ENCODE measurements at places on chromosomes 7 and 10.

GRCh38 chr7:5704534-5704922 lies 76.9 kb downstream of the RNF216 start:
- peak; percentile 76 for DNase-seq

GRCh38 chr10:4763960-4764428 lies 62.0 kb upstream of the AKR1E2 start:
- no peak for DNase-seq

DNA sequence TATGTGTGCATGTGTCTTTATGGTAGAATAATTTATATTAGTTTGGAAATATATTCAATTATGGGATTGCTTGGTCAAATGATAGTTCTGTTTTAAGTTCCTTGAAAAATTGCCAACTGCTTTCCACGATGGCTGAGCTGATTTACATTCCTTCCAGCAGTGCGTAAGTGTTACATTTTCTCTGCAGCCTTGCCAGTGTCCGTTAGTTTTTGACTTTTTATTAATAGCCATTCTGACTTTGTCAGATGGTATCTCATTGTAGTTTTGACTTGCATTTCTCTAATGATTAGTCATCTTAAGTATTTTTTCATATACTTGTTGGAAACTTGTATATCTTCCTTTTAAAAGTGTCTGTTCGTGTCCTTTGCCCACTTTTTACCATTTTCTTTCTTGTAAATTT lies 434.2 kb upstream of the POT1 start:
- peak; percentile 85 for DNase-seq

GRCh38 chr7:151386301-151387160 lies 23.3 kb downstream of the WDR86 start:
- DNase-seq: no peak

GRCh38 chr7:26447116-26447515 lies 155.5 kb downstream of the SNX10 start:
- DNase-seq: no peak

GRCh38 chr7:102096706-102097427 lies 189.8 kb upstream of the SH2B2 start:
- DNase-seq: no peak

GRCh38 chr10:131561897-131562296 lies 250.4 kb upstream of the TCERG1L start:
- DNase-seq: no peak

DNA sequence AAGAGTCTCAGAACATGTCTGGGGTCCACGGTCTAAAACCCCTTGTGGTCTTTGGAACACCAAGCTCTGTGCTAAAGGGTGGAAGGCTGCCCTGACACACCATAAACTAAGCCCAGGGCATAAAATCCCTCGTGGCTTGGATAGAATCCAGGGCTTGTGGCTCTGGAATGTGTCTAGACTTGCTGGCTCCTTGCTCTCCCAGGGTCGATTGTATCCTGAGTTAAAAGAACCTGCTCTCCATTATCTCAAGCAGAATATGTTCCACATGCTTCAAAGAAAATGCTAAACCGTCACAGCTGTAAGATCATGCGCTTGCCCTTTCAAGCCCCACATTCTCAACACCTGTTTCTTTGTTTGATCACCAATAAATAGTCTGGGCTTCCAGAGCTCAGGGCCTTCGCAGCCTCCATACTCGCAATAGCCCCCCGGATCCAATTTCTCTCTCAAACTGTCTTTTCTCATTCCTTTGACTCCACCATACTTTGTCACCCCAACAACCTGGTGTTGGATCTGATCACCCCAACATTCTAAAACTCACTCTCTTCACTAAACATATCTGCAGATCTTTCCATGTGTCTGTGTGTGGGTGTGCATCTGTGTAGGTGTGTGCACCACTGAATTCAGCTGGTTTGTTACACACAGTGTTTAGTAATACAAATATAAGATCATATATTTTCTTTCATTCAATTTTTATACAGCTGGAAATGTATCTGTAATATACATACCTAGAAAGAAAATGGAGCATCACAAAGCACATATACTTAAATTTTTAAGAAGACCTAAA lies 238.5 kb downstream of the ZMYND11 start:
- DNase-seq: peak; percentile 94

GRCh38 chr10:11716686-11717085 lies 25.5 kb upstream of the ECHDC3 start:
- DNase-seq: no peak

DNA sequence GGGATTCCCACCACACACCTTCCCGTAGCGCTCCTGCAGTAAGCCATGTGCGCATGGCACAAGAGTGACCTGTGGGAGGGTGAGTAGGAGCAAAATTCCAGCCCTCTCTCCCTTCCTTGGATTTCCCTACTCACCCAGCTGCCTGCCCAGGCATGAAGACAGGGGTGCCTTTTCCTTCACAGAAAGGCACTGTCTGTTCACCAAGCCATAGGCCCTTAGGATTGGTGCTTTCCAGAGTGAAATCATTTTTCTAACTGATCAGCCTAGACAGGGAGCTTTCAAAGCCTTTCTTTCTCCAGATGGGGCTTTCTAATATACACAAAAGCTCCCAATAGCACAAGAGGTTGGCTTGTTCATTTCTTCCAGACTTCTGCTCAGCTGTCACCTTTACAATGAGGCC lies 79.7 kb downstream of the CTTNBP2 start:
- no peak for DNase-seq

DNA sequence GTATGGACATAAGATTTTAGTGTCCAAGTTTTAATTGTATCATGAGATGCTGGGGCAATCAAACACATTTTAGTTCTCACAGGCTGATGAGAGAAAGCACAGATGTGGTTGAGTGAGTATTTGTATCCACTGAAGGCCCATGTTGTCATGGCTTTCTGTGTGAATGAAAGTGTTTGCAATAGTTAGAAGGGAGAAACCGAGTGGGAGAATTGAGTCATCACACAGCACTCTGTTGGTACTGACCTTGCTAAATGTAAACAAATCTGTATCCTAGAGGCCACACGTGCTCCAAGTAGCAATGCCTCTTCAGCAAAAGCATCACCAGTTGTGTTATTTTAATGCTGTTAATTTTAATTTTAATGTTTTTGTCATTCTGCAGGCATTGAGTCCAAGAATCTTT lies 121.2 kb downstream of the EMX2 start:
- DNase-seq: peak; percentile 92

DNA sequence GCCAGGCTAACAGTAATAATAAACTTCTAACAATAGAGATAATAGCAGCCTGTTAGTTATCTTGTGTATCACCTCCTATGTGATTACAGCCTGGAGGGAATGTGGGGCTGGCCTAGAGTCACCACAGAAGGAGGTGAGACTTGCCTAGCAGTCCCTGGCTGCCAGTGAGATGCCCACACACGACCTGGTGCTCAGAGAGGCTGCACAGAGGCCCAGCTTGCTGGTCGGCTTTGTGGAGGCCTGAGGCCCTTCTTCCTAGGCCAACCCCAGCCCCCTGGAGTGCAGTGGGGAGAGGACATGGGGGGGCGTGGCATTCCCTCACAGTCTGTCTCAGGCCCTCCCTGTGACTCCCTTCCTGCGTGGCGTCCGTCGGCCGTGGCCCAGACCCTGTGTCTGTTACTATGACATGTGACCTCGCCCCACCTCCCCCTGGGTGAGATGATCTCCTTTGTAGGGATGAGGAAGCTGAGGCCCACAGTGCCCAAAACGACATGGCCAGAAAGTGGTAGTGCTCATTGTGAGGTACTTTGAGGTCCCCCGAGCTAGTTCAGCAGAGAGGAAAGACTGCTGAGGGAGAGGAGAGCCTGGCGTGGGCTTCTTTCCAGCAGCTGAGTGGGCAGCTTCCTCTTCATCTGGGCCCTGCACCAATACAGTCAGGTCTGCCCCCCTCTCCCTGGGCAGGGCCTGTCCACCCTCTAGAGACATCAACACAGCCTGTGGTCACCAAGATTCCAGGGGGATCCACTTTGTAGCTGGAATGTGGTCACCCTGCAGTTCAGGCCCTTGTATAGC lies 29.7 kb downstream of the UNC5B start:
- no peak for DNase-seq

GRCh38 chr10:60845038-60845437 lies 66.8 kb downstream of the CDK1 start:
- DNase-seq: no peak

DNA sequence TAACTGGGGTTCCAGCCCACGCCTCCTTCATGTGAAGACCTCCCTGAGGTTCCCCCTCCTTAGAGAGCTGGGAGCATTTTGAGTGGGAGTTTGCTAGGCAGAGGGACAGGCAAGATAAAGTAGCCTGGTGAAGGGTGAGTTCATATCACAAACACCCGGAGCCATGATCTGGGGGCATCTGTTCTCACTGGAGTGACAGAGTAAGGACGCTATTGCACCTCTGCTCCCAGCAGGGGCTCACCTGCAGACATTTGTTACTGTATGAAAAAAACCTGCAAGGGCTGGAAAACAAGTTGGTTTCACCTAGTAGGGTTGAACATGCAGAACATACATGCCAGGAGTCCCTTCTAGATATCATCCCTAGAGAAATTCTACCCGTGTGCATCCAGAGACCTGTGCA lies 88.4 kb downstream of the CARD11 start:
- DNase-seq: no peak

DNA sequence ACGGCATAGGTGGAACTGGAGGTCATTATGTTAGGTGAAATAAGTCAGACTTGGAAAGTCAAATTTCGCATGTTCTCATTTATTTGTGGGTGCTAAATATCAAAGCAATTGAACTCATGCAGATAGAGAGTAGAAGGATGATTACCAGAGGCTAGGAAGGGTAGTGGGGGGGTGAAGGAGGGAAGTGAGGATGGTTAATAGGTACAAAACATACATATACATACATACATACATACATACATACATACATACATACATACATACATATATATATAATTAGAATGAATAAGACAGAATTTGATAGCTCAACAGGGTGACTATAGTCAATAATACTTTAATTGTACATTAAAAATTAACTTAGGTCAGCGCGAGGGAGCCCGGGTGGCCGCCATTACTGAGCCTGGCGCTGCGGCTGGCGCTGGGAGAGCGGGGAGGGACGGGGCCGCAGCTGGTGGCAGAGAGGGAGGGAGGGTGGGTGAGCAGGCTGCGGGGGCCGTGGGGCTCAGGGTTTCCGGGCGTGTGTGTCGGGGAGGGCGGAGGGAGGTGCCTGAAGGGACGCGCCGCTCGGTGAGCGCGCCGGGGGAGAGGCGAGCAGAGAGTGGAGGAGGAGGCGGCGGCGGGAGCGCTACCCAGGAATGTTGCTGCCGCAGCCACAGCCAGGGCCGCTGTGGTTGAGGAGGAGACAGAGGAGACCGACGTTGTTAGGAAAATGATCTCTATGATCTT lies 85.8 kb upstream of the EGFR start:
- DNase-seq: peak; percentile 57

DNA sequence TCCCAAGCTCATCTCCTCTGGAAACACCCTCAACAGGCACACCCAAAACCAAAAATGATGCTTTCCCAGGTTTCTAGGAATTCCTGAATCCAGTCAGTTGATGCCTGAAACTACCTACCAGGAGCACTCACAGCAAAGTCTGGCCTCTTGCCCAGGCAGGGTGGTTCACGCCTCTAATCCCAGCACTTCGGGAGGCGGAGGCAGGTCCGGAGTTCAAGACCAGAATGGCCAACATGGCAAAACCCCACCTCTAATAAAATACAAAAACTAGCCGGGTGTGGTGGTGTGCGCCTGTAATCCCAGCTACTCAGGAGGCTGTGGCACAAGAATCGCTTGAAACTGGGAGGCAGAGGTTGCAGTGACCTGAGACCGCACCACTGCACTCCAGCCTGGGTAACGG lies 1.9 kb downstream of the MAD1L1 start:
- no peak for DNase-seq

- DNase-seq: no peak
Observed at GRCh38 chr7:49089717-49090116, 165.4 kb downstream of the CDC14C start.

GRCh38 chr10:6162589-6163356 lies 40.0 kb upstream of the PFKFB3 start:
- no peak for DNase-seq

DNA sequence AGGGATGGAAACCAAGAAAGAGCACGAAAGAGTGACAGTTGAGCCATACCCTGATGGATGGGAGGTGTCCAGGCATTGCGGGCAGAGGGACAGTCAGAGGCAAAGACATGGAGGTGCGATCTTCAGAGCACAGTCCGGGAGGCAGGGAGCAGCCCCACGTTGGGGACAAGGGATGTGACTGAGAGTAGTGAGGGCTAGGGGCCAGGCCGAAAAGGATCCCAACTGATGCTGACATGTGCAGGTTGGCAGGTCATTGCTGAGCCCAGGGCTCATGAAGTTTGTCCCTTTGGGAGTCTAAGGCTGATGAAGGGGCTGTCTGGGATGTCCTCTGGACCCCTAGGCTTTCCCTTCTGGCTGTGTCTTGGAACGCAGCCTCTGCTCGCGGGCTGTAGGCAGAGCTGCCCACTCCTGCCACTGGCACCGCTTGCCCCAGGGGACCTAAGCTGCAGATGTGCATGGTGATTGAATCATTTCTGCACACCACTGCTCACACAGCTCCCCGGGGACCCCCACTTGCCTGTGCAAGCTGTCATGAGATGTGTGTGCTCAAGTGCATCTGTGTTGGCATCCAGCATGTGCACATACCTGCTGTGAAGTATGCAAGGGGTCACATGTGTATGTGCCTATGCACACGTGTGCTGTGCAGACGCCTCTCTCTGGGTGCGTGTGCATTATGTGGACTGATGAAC lies 125.1 kb downstream of the ZMIZ1 start:
- no peak for DNase-seq

DNA sequence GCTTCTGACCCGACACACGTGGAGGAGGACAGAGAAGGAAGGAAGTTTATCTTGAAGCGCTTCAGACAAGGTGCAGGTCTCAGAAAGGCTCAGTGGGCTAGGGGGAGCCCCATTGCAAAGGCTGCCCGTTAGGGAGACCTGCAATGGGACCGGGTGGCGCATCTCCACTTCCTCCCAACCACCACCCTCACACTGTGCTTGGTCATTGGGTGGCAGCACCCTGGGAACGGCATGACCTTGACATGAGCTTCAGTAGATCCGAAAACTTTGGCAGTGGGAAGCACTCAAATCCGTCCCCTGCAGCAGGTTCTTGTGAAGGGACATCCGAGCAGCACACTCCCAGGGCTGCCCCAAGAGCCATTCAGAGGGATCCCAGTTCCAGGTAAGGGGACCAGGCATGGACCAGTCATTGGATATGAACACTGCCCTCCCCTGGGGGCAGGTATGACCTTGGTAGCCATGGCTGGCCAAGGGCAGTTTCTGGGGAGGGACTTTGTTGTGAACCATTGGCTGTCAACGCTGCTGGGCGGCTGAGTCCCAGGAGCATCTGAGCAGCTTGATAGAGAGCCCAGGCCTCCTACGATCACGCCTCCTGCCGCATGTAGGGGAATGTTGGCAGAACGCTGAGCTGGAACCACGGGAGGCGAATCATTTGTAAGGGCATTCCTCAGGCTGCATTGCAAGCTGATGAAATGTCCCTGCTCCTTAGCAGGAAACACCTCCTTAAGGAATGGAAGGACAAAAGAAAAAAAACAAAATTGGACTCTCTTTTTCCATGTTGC lies 31.7 kb downstream of the GALNTL5 start:
- peak; percentile 47 for DNase-seq

- DNase-seq: no peak
Observed at GRCh38 chr7:33458581-33458980, 329.2 kb downstream of the BBS9 start.

GRCh38 chr10:70592186-70592735 lies 10.3 kb downstream of the PRF1 start:
- DNase-seq: no peak

Measured in brain microvascular endothelial cell (primary cell).